ENCODE measurements at places on chromosomes 1 and 21. TPM values are rescaled to one million over a fixed set of nuclear protein-coding genes. Genes with fewer than 3 reads are reported as not detected.
A peak's percentile ranks its signal among the peaks of the same experiment; 100 is the strongest.

DNA sequence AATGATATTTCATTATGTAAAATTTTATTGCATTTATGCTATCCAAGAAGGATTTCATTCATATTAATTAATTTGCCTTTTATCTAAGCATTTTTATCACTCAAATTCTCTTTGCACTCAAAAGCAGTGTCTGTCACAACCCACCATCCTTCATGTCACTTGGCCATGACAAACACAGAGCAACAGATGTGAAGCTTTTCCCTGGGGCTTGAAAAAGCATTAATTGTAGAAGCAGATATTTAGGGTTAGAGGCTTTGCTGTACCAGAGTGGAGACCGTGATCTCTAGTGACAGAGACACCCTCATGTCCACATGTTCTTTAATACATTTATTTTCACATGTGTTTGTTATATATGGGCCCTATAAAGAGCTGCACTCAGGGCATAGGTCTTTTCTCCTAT lies 230.5 kb downstream of the SPATA17 start:
- H3K36me3 ChIP-seq, result no peaks in the 10 kb centered on the region
- DNase-seq, result no peak
- no peaks in the 10 kb centered on the region for H3K27me3 ChIP-seq
- H3K4me3 ChIP-seq, result no peak overlapping the region
- H3K27ac ChIP-seq, result no peak overlapping the region

DNA sequence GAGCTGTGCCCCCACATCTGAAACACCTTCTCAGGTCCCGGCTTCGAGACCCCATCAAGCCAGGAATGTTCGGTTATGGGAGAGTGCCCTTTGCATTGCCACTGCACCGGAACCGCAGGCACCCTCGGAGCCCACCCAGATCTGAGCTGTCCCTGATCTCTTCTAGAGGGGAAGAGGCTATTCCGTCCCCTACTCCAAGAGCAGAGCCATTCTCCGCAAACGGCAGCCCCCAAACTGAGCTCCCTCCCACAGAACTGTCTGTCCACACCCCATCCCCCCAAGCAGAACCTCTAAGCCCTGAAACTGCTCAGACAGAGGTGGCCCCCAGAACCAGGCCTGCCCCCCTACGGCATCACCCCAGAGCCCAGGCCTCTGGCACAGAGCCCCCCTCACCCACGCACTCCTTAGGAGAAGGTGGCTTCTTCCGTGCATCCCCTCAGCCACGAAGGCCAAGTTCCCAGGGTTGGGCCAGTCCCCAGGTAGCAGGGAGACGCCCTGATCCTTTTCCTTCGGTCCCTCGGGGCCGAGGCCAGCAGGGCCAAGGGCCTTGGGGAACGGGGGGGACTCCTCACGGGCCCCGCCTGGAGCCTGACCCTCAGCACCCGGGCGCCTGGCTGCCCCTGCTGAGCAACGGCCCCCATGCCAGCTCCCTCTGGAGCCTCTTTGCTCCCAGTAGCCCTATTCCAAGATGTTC lies 4.3 kb downstream of the ADAMTSL4 start:
- H3K4me3 ChIP-seq, result no peak overlapping the region
- H3K36me3 ChIP-seq, result no peaks in the 10 kb centered on the region
- peaks cover 8% of the 10 kb centered on the region for H3K4me1 ChIP-seq
- H3K27ac ChIP-seq, result no peak overlapping the region
- H3K27me3 ChIP-seq, result no peaks in the 10 kb centered on the region
- no peak for DNase-seq

DNA sequence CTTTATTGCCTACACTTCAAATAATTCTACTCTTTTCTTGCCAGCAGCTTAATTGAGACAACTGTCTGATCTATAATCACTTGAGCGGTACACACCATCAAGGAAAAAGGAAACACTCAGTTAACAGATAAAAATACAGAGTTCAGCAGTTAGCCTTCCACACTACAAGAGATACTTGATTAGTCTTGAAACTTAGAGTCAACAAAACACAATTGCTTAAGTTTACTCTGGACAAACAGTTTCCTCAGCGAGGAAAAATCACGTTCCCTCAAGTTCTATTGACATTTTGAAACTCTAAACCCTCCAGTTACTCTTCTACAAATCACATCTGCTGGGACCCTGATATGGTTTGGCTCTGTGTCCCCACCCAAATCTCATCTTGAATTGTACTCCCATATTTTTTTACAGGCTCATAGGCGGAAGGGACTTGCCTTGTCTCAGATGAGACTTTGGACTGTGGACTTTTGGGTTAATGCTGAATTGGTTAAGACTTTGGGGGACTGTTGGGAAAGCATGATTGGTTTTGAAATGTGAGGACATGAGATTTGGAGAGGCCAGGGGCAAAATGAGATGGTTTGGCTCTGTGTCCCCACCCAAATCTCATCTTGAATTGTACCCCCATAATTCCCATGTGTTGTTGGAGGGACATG lies 140.4 kb downstream of the CDC7 start:
- DNase-seq, result no peak
- H3K27ac ChIP-seq, result no peak overlapping the region
- H3K36me3 ChIP-seq, result no peaks in the 10 kb centered on the region
- no peaks in the 10 kb centered on the region for H3K4me1 ChIP-seq
- no peak overlapping the region for H3K4me3 ChIP-seq

GRCh38 chr1:12810691-12811408 lies 19.7 kb downstream of the PRAMEF1 start:
- H3K36me3 ChIP-seq, result no peaks in the 10 kb centered on the region
- no peak for DNase-seq
- no peaks in the 10 kb centered on the region for H3K4me1 ChIP-seq
- no peak overlapping the region for H3K27ac ChIP-seq

DNA sequence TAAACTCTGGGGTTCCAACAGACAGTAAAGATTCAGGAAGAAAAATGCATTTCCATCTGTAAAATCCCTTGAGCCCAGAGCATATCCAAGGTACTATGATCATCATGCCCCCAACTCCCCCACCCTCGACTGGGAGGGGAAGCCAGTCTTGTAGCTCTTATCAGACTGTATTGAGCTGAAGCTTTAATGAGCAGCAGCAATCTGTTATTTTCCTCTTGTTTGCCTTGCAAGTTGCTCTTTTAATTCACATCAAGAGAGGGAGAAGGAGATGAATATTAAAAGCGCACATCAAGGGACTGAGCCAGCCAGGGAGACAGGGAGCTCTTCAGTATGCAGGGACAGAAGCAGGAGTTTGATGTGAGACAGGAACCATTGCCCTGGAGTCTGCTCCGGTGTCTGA lies 52.5 kb upstream of the KCNA3 start:
- H3K27ac ChIP-seq, result no peak overlapping the region
- no peak for DNase-seq
- no peaks in the 10 kb centered on the region for H3K27me3 ChIP-seq
- no peaks in the 10 kb centered on the region for H3K4me1 ChIP-seq

GRCh38 chr1:174931214-174931613 lies 68.5 kb upstream of the CACYBP start:
- H3K36me3 ChIP-seq, result no peaks in the 10 kb centered on the region
- H3K27ac ChIP-seq, result no peak overlapping the region
- no peak overlapping the region for H3K4me3 ChIP-seq
- no peak for DNase-seq
- peaks cover 9% of the 10 kb centered on the region for H3K4me1 ChIP-seq

GRCh38 chr1:164473544-164473943 lies 85.4 kb upstream of the PBX1 start:
- DNase-seq, result no peak
- no peaks in the 10 kb centered on the region for H3K27me3 ChIP-seq
- H3K27ac ChIP-seq, result no peak overlapping the region
- H3K36me3 ChIP-seq, result no peaks in the 10 kb centered on the region

DNA sequence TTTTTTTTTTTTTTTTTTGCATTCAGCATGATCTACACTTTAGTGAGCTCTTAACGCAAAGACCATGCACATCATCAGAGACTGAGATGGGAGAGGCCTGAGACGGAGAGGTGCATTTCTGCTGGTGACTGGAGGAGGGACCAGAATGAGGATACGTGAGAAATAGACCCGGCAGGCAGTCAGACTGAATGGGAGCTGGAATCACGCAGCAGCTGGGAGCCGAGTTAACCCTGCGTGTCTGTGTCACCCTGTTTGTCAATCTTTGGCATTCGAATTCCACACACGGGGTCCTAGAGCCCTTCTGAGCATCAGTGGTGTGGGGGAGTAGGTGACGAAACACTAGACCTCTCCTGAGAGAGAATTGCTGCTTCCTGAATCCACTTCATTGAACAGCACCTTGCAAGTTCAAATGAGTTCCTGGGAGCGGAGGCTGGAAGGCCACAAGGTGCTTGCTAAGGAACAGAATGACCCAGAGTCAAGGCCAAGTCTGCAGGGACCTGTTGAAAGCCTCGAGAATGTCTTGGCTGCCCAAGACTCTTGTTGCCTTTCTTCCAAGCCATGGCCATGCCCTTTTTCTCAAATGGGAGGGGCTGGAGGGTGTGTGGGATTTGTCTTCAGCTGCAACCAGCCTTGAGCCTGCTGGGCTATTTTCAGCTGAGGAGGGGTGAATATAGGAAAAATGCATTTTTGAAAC lies 123.3 kb downstream of the CNIH3 start:
- no peak overlapping the region for H3K4me3 ChIP-seq
- no peak for DNase-seq
- no peaks in the 10 kb centered on the region for H3K4me1 ChIP-seq
- H3K27me3 ChIP-seq, result no peaks in the 10 kb centered on the region
- H3K36me3 ChIP-seq, result no peaks in the 10 kb centered on the region
- H3K27ac ChIP-seq, result no peak overlapping the region

The KRTAP21-2 gene
- total RNA-seq, result not detected

GRCh38 chr1:150780510-150780909 lies 14.9 kb upstream of the CTSS start:
- no peaks in the 10 kb centered on the region for H3K36me3 ChIP-seq
- DNase-seq, result no peak
- no peaks in the 10 kb centered on the region for H3K4me1 ChIP-seq
- H3K4me3 ChIP-seq, result no peak overlapping the region

- no peaks in the 10 kb centered on the region for H3K27me3 ChIP-seq
- H3K4me3 ChIP-seq, result no peak overlapping the region
- H3K27ac ChIP-seq, result no peak overlapping the region
- H3K36me3 ChIP-seq, result no peaks in the 10 kb centered on the region
- H3K4me1 ChIP-seq, result no peaks in the 10 kb centered on the region
Measured at GRCh38 chr1:245431706-245432105, 276.9 kb downstream of the KIF26B start.

DNA sequence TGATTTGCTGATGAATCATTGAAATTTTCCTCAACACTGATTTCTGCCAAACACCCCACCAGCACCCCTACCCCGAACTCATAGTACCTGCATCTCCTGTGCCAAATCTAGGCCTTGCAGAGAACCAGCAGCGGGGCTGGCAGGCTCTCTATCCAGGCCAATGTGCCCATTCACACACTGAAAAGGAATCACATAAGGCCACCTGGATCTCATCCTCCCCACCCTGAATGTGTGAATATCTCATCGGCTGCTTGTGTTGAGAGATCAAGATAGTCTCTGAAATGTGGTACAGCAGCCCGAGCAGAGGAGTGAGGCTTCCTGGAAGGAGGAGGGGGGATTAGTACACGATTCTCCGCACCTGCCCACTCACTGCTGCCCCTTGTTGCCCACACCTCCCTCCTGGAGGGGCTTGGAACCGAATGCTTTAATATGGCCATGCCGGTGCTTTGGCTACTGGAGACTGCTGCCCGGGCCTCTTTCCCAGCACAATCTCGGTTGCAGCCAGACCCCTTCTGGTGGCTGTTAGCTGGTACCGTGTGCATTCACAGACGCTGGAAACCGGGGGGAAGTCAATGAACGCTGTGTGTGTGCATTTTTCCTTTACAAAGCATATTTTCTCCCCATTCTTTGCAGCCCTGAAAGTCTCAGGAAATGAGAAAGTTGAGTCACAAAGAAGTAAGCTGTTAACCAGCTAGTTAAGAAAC lies 619.5 kb downstream of the MATN1 start:
- H3K4me3 ChIP-seq, result no peak overlapping the region
- DNase-seq, result no peak
- no peak overlapping the region for H3K27ac ChIP-seq
- no peaks in the 10 kb centered on the region for H3K4me1 ChIP-seq
- H3K36me3 ChIP-seq, result no peaks in the 10 kb centered on the region
- no peaks in the 10 kb centered on the region for H3K27me3 ChIP-seq

GRCh38 chr1:197017558-197018146 lies 40.3 kb downstream of the CFHR5 start:
- no peak overlapping the region for H3K27ac ChIP-seq
- no peak overlapping the region for H3K4me3 ChIP-seq
- H3K36me3 ChIP-seq, result no peaks in the 10 kb centered on the region
- H3K27me3 ChIP-seq, result no peaks in the 10 kb centered on the region
- no peaks in the 10 kb centered on the region for H3K4me1 ChIP-seq
- no peak for DNase-seq

DNA sequence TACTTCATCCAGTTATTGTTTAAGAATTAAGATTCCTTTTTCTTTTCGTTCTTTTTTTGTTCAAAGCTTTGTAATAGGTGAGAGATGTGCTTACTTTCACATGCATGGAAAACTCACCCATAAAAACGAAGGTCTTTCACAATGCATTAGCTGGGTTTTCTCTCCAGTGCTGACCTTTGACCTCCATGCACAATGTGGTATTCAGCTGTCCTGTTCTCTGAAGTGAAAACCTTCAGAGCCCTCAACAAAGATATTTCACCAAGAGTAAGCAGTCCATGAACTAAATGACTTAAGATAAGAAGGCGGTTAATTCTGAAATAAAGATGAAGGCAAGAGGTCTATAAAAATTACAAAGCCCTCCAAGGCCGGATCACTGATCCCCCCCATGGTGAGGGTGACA lies 77.1 kb upstream of the IPO9 start:
- no peaks in the 10 kb centered on the region for H3K4me1 ChIP-seq
- H3K27me3 ChIP-seq, result no peaks in the 10 kb centered on the region
- H3K27ac ChIP-seq, result no peak overlapping the region
- no peak for DNase-seq

DNA sequence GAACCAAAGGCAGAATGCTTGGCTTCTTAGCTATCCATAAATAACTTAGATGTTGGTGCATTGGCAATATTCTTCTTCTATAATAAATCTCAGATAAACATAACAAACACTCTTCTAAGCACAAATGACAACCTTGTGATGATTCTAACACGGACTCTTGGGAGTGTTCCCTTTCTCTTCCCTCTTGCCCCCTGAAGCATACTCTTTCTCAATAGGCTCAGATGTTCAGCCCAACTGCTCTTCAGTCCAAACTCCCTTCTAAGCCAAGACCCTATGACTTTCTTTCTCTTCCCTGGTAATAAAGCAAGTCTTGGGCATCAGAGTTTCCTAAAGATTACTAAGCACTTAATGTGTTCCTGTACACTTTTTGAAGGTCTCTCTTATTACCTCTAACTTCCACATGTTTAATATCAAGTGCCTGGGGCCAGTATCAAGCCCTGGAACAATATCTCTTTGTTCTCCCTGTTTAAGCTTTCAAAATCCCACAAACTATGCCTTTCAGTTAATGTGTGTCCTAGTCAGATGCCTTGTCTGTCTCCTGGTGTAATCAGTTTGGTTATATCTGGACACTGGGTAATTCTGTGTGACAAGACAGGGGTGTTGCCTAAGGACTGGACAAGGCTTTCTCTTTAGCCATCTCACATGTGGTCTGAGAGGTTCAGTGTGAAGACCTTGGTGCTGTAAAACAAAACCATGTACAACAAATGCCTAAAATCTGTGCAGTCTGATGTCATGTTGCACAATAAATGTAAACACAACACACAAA lies 92.9 kb upstream of the IVNS1ABP start:
- DNase-seq, result no peak
- H3K36me3 ChIP-seq, result no peaks in the 10 kb centered on the region
- H3K27ac ChIP-seq, result no peak overlapping the region
- H3K4me1 ChIP-seq, result no peaks in the 10 kb centered on the region

GRCh38 chr1:233904633-233905415 lies at the start of gene SLC35F3:
Gene SLC35F3 (plus strand): TSS chr1:233904676.
- no peaks in the 10 kb centered on the region for H3K36me3 ChIP-seq
- H3K27me3 ChIP-seq, result no peaks in the 10 kb centered on the region
- H3K4me1 ChIP-seq, result no peaks in the 10 kb centered on the region
- no peak within 1 kb of the TSS for H3K27ac ChIP-seq
- peak within 1 kb of the TSS; percentile 46 for H3K4me3 ChIP-seq
- DNase-seq, result peak; percentile 82
